ENCODE measurements at places on chromosomes 2 and 18.

DNA sequence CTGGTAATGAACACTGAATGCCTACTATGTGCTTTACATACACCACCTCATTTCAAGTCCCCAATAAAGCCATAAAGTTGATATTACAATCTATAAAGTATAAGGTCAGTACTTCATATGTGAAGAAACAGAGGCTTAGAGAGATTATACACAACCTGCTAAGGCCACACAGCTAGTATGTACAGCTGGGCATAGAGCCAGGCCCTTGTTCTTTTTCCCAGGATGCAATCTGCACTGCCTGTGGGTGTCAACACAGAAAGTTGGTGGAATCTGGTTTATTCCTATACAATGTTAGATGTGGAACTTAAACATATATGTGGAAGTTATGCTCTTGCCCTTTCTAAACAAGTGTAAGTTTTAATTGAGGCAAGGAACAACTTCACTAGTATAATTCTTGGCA lies 32.8 kb downstream of the INSIG2 start:
- no peak for DNase-seq

DNA sequence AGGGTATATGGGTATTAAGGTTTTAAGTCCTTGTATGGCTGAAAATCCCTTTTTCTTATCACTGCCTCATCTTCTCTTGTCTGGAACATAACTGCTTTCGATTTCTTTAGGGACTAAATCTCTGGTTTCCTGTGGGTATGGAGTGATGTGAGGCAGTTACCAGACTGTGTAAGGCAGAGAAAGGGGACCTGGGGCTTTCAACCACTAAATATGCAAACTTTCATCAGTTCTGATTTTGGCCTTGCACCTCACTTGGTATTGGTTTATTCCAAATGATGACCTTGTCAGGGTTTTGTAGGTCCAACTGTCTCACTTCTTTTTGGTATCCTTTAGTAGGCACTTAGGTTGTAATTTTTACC lies 9.3 kb downstream of the MAP4K4 start:
- DNase-seq, result no peak

- DNase-seq, result no peak
Measured at GRCh38 chr2:40809156-40809555, 357.3 kb upstream of the SLC8A1 start.

- no peak for DNase-seq
Measured at GRCh38 chr2:234031207-234031606, 19.3 kb upstream of the SPP2 start.

DNA sequence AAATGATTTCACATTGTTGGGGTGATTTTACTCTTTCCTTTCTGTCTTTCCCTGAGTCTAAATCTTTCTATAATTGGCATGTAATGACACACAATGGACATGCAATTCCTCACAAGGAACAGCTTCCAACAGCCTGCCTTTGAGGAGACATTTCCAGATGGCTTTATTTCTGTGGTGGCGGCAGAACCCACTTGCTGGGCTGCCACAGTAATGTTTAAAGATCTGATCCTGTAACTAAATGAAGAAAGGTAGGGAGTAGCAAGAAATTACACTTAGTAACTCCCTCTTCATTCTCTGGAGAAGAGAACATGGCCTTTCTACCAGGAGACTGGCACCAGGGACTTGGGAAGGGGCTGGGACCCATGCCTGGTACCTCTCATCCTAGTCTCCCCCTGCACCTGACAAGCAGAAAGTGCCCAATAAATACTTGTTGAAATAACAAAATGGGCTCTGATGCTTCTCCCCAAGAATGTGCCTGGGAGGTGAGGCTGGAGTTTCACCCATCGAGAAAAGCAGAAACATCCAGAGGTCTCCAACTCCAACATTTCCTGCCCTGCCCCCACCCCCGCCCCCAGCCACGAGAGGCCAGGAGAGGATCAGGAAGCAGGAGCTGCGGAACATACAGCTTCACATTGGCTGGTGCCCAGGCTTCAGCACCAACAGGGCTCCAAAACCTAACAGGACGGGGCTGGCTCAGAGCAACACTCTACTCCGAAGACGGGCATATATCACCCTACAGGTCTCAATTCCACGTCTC lies 92.1 kb downstream of the PXDN start:
- no peak for DNase-seq

DNA sequence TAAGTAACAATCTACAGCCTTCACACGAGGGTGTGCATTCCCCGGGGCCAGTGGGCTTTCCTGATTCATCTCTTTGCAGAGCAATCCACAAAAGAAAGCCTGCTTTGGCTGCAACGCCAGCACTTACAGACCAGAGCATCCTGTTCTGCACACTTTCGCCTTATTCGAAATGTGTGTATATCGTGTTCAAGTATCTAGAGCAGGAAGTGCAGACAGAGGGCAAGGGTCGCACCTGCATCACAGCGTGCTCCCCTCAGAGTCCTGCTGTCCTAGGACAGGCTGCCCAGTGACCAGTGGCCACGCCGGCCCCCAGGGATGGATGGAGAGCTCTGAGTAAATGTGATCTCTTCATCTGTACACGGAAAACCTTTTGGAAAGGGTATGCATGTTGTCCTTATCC lies 264.3 kb downstream of the ZNF516 start:
- DNase-seq, result no peak

- DNase-seq, result no peak
Measured at GRCh38 chr2:201363857-201364560, 6.9 kb upstream of the FLACC1 start.

- peak; percentile 13 for DNase-seq
Measured at GRCh38 chr2:214630402-214631045, 179.0 kb downstream of the BARD1 start.

DNA sequence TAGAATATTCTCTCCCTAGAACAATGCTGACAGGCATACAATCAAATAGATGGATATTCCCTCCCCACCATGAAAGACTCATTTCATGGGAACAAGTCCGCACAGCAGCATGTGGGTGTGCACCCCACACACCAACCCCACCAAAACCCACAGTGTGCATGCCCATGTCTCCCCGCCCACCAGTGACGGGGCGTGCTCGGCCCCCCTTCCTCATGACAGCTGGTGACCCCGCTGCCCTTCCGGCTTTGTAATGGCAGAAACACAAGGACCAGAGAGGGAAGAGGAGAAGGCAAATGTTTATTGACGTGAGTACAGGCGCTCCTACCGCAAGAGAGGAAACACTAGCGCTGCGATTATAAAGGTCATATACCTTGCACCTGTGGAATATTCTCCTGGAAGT lies 30.8 kb upstream of the ODC1 start:
- no peak for DNase-seq

- no peak for DNase-seq
Measured at GRCh38 chr2:231134910-231135655, 10.2 kb upstream of the HTR2B start.

DNA sequence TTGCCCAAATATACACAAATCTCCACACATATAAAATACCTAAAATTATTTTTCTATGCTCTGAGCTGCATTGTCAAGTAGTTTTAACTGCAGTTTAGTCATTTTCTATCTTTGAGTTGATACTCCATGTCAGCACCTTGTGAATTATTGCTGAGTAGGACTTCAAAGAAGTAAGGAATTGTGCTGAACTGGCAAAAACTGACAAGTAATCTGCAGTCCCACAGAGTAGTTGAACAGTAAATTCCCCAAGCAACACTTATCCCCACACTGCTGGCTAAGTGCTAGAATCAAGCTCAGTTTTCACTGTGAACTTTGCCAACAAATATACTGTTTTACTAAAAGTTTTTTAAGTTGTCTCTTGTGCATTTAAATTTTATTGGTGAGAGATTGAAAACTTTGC lies 141.8 kb upstream of the ST6GAL2 start:
- peak; percentile 21 for DNase-seq

GRCh38 chr18:74478880-74479279 lies 17.3 kb upstream of the CNDP2 start:
- no peak for DNase-seq

- peak; percentile 14 for DNase-seq
Measured at GRCh38 chr2:40315683-40316082, 136.2 kb downstream of the SLC8A1 start.

GRCh38 chr2:55441280-55441892 lies 21.7 kb upstream of the CCDC88A start:
- DNase-seq, result no peak

- no peak for DNase-seq
Measured at GRCh38 chr2:139214801-139215200, 434.6 kb upstream of the NXPH2 start.

DNA sequence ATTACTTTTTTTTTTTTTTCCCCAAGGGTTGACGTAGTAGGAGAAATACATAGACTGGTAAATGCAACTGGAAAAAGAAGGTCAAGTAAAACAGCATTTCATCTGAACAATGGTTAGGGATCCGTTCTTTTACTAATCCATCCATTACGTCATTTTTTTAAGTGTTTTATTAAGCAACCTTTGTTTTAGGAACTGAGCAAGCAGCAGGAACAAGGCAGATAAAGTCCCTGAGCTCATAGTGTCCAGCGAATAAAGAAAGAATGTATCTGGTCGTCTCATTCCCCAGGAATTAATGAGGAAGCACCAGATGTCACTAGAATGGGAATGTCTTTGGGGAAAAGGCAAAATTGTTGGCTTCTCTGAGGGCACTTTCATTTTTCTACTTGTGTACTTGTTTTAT lies 842.4 kb downstream of the TDRD15 start:
- peak; percentile 2 for DNase-seq

DNA sequence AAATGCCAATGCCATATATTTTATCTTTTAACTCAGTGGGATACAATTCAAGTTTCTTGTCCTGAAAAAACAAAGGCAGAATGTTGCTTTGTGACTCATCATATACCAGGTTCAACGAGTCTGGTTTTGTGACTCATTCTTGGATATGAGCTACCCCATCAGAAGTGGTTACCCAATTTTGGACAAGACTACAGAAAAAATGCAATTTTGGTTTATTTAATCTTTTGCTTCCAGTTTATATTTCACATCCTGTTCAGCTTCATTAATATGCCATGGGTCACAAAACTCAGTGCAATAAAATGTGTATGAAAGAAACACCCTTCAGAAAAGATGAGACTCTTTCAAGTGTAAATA lies 25.0 kb downstream of the FN1 start:
- DNase-seq, result peak; percentile 92

DNA sequence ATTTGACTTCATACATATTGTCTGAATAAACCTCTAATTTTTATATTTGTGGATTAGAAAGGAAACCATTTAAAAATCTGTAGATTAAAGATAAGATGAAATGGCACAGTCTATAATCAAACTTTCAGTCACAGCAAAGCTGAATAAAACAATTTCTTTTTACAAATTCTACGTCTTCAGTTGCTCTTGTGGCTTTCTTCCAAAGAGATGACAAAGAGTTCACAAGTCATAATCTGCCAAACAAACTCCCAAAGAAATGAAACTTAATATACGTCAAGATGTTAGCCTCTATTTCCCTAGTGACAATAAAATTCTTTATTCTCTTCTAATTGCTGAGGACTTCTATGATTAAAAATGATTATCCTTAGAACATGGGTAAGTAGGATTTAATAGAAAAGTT lies 66.3 kb downstream of the FIGN start:
- DNase-seq, result no peak

DNA sequence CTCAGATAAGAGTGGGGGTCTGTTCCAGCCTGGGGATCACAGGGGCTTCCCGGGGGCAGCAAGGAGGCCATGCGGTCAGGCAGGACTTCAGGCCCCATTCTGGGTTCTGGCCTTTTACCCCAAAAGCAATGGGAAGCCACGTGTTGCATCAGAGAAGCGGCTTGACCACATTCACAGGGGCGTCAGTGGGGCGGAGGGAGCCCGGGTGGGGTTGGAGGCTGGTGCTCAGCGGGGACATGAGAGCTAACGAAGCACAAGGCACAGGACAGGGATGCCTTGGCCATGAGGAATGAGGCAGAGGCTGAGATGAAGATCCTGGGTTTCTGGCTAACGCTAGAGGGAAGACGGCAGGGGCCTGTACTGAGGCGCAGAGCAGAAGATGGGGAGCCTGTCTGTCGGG lies 6.1 kb downstream of the HJURP start:
- no peak for DNase-seq

DNA sequence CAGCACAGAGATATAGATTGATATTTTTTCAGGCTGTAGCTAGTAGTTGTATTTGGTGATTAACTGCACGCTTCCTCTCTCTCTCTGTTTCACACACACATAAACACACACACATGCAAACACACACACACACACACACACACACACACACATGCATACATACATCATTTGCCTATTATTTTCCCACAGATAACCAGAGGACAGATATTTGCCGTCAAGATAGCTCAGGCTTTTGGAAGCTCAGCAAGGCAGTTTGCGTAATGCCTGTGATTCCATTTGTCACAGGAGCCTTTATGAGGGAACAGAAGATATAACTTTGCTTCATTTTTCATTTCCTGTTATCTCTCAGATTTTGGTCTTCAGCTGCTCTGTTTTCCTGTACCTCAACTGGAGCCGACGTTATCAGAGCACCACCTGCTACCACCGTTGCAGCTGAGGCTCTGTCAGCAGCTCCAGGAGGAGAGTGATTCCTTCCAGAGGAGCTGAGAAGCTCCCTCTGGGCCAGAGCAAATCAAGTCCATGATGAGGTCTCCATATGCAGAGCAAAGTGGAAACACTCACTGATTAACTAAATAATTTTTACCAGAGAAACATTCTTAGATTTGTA lies 341.9 kb upstream of the PIK3C3 start:
- no peak for DNase-seq

DNA sequence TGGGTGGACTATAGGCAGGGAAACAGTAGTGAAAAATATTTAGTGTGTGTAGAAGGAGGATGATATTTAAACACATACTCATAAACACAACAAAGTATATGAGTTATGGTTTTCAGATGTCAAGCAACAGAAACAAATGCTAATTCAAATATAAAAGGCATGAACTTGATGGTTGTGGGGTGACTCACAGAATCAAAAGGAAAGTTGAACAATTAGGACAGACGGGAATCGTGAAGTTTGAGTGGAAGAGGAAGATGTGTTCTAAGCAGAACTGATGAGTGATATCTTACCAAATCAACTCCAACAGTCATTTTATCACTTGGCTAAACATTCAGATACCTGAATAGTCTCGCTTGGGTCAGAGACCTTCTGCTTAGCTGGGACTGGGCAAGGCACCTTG lies 53.6 kb upstream of the ITGA6 start:
- DNase-seq, result peak; percentile 51

DNA sequence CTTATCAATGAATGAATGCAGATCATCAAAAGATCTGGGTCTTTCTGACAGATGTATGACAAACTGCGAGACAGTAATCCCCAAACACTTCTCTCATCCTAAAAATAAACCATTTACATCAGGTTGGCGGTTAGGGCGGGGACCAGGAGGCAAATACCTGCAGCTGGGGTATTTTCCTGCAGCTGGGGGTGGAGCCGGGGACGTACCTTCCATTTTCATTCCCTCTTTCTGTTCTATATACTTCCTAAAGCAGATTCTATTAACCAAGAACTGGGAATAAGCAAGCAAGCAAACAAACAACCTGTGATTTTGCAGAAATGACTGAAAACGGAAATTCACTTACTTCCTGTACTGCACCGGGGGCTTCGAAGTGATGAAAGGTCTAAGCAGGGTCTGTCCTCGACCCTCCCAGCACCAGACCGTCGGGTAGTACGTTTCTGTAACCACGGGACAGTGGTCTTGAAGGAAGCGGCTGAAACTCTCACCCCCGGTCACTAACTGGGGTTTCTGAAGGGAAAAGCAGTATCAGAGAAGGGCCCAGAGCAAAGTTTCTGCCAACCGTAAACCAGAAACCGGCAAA lies 1.2 kb downstream of the ABHD3 start:
- DNase-seq, result no peak

All from fibroblast of skin of left quadriceps (primary cell).